Fibroblast of skin of abdomen (primary cell): ENCODE measurements at places on chromosomes 11 and 22.
A peak's percentile ranks its signal among the peaks of the same experiment; 100 is the strongest.

DNA sequence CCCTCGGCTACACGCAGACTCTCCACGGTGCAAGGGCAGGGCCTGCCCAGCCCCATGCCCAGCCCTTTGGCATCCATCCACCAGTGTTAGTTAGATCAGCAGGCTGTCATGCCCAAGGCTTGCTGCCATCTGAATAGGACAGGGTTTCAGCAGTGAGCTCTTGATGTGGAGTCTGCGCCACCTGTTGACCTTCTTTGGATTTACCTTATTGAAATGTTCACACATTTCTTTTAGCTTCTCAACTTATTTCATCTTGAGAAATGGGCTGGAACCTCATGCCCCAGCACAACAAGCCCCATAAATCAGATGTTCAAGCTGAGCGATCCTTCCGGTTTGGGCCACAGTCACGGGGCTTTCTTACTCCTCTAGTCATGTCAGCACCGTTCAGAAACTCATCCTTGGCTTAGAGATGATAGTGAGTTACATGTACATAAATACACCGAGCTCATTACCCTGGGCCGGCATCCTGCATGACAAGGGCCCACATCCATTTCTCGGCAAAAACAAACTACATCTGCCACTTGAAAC is 61.7 kb downstream of the PARVB start:
- DNase-seq = peak; percentile 46

DNA sequence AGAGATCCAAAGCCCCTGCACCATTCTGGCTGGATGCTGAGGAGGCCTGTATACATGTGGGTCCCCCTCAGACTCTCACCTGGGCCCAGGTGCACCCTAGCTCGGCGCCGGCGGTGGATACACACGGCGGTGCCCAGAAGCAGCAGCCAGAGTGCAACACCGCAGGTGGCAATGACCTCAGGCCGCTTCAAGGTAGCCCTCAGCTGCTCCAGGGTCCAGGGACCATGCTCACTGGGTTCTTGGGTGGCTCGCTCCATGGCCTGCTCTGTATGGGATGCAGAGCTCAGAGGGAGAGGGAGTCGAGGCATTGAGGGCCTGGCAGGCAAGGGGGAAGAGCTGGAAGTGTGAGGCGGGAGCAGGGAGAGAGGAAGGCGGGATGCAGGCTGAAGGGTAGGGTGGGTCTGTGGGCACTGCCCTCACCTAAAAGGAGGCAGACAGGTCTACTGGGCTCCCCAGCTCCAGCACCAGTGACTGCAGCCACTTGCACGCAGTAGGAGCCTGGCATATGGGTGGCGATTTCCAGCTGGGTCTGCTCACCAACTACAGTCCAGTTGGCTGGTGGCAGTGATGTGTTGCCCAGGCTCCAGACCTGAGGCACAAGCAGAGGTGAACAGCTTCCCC is 3.8 kb downstream of the ROBO4 start:
- DNase-seq = no peak

DNA sequence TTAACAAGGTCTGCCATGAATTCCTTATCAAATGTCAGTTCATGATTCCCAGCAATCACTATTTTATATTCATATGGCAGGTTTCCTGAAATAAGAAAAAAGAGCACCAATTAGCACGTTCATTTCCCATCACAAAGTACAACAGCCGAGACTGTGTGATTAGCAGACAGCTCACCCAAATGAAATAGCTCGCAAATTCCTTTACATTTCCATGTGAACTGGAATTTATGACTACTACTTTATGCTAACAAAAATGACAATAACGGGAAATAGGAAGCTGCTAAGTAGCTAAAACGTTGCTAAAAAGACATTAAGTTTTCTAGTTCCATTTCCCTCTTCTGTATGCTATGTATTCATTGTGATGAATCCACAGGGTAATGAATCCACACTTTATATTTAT is 90.7 kb downstream of the MPPED2 start:
- no peak for DNase-seq

GRCh38 chr11:111221208-111221607 is 24.3 kb upstream of the POU2AF2 start:
- DNase-seq = no peak

- no peak for DNase-seq
These were observed 21.0 kb downstream of the P2RY2 start for GRCh38 chr11:73239111-73239521.

DNA sequence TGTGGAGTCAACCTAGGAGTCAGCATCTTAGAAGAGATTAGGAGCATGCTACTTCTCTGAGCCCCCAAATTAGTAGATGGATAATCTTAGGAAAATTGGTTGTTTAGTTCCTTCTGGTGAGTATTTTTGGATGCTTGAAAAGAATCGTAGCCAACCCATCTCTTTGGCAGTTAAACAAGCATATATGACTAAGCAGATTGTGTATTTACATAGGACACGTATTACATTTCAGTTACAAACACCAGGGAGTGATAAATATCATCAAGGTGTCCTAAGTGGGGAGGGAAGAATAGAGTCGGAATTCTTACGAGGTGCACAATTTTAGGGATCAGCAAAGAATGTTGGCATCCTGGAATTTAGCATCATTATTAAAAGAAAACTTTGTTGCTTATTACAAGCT is 13.5 kb downstream of the PLET1 start:
- DNase-seq = no peak

GRCh38 chr11:107999759-108000455 is 8.8 kb upstream of the CUL5 start:
- peak; percentile 28 for DNase-seq

DNA sequence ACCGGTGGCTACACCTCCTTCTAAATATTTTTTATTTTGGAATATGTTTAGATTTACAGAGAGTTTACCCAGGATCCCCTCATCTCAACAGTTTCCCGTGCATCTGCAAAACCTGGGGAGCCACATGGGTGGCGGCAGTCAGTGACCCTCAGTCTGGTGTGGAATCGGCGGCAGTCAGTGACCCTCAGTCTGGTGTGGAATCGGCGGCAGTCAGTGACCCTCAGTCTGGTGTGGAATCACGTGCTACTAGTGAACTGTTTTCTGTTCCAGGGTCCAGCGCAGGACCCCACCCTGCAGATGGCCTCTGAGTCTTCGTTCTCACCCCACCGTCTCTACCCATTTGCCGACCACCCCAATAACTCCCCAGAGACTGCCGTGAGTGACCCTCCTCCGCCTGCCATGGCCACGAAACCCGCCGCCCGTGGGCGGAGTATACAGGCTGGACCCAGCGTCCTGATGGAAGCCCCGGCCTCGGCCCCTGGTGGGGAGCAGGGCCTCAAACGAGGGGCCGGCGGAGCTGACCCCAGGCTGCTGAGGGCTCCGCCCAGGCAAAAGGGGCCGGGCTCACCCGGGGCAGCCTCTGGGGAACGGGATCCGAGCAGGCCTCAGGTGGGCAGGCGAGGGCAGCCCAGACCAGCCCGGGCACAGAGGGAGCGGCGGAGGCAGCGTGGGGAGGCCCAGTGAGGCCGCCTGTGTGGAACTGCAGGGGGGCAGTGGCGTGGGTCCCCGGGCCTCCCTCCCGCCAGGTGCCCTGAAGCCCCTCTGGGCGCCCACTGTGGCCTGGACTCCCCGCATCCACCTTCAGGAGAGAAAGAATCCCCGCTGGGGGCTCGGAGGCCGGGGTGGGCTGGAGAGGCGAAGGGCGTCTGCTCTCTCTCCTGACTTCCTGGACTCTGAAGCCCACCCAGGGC is 2.5 kb downstream of the IL17REL start:
- no peak for DNase-seq

- no peak for DNase-seq
These were observed 661.7 kb downstream of the TBC1D22A start for GRCh38 chr22:47423861-47424820.

DNA sequence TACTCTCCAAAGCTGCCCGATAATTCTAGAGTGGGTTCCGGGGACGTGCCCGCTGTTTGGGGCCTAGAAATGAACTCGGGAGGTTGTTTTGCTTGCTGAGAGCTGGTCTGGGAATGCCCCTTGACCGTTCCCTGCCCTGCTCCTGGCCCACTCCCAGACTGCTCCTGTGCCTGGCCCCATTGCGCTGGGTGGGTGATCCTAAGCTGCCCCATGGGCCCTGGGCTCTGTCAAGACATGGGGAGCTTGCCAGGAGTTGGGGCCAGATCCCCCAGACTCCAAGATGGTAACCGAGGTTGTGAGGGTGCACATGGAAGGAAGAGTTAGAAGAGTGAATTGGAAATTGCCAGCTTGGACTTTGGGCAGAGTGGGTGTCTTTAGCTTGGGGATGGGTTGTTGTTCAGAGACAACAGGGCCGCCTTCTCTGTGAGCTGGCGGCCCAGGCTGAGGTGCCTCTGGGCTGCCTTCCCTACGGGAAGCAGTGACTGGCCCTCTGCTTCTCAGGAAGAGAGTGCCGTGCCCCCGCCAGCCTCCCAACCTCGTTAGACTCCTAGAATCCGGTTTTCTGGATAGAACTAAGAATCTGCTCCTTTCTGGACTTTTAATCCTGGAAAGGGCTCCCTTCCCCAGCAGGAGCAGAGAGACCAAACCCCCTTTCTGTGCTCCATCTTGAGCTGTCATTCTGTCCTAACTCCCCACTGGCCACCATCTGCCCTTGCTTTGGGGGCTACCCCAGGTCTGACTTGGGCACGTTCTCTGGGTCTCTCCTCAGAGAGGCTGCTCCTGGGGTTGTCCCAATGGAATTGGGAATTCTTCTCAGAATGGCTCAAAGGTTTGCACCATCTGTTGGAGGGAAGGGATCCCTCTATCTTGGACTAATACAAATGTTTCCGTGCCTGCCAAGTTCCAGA is 1.8 kb downstream of the ST3GAL4 start:
- DNase-seq = no peak

GRCh38 chr11:9571071-9571762 is 2.3 kb upstream of the WEE1 start:
- DNase-seq = no peak

- no peak for DNase-seq
These were observed 10.0 kb downstream of the CDPF1 start for GRCh38 chr22:46240073-46240472.

GRCh38 chr11:121887976-121888557 is 227.9 kb downstream of the BLID start:
- peak; percentile 19 for DNase-seq

GRCh38 chr11:42974510-42975179 is 337.2 kb upstream of the API5 start:
- DNase-seq = no peak

GRCh38 chr11:47616726-47617416 is 22.7 kb upstream of the C1QTNF4 start:
- peak; percentile 68 for DNase-seq

DNA sequence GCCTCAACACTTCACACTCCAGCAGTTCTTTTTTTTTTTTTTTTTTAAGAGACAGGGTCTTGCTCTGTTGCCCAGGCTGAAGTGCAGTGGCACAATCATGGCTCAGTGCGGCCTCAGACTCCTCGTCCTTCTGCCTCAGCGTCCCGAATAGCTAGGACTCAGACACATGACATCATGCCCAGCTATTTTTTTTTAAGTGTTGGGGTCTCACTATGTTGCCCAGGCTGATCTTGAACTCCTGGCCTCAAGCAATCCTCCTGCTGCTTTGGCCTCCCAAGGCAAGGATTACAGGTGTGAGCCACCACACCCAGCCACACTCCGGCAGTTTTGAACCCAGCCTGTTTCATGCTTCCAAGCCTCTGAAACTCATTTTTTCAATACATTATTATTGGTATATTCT is 3.7 kb downstream of the PPP2R1B start:
- DNase-seq = no peak
